ENCODE measurements at places on chromosomes 2 and 18.

DNA sequence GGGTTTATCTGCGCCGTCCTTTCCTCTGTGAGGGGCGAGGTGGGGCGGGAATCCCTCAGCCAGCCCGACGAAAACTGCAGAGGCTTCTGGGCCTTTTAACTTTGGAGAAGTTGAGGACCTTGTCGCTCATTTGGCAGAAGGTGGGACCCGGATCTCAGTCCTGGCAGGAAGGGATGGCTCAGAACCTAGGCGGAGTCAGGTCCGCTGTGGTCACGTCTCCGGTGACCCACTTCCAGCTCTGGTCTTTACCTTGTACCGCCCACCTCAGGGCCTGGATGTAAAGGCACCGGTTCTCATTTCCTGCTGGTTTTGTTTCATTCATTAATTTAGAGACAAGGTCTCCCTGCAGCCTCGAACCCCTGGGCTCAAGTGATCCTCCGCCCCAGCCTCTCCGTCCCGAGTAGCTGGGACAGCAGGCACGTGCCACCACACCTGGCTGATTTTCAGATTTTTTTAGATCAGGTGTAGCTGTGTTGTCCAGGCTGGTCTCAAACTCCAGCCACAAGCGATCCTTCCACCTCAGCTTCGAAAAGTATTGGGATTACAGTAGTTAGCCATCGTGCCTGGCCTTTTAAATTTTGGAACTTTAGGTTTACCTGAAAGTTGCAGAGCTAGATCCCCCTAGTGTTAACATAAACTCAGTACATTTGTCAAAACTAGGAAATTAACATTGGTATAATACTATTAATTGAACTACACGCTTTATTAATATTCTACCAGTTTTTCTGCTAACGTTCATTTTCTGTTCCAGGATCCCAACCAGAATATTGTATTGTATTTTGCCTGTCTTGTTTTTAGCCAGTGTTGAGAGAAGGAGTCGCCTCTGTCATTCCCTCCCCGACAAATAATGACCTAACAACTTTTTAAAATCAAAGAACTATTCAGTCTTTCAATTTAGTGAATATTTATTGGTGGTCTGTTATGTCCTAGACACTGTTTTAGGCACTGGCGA lies 852 bp downstream of the POLI start:
- no peak for DNase-seq

DNA sequence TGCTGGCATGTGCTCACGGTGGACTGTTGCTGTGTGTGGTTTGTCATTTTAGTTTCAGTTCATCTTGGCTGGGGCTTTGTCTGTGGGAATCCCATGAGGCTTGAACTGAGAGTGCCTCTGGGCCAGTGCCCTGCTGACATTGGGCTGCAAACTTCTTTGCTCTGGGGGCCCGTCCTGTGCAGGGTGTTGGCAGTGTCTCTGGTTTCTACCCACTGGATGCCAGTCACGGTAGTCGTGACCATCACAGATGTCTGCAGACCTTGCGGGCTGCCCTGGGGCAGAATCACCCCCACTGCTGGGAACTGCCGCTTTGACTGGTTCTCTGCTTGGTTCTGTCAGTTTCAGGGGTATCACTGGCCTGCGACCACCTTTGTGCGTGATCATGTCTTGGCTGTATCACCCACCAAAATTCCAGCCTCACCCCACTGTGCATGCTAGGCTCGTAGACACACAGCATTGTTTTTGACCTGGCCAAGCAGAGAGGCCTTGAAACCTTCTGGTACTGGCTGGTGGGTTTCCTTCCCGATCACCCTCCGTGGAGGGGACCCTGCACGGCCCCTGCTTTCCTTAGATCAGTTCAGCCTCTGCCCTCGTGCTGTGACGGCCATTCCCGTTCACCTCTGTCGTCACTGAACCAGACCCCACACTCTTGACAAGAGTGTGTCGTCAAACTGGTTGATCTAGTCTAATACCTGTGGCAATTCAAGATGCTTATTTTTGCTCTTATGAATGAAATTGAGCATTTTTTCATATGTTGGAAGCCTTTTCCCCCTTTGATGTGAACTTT lies 57.6 kb downstream of the KCNG2 start:
- no peak for DNase-seq

- DNase-seq = no peak
These were observed 24.8 kb downstream of the LRRFIP1 start for GRCh38 chr2:237652181-237652580.

GRCh38 chr18:77103187-77103850 lies 29.3 kb downstream of the MBP start:
- DNase-seq = no peak

DNA sequence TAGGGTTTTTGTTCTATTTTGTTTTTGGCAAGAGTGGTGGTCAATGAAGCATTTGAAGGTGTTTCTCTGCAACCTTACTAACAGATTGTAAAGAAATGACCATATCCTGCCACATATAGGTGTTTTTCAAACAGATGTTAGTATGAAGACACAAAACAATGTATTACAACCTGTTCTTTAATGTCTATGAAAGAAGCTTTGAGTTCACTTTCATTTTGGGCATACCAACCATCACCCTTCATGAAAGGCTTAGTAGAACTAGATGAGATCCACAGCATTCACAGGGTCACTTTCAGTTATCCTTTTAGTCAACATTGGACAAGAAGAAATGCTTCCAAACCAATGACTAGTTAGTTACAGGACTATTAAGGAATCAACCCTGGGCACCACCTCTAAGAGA lies 95.1 kb downstream of the EHBP1 start:
- no peak for DNase-seq
